Amniotic stem cell (primary cell): ENCODE measurements at places on chromosomes 7 and 10.

DNA sequence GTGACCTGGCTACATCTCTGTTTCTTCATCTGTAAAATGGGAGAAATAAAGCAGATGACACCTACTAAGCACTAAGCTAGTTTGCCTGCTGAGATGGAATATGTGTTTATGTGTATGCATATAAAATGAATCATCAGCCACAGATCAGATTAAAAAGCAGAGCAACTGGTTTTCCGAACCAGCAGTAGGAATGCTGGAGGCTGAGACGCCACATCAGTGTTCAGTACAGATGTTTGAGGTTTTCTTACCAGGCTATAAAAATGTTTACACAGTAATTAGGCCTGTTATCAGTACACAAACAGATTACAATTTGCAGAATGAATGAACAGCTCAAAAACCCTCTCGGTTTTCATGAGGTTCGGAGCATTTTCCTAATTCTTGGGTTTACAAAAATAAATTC, 85.8 kb downstream of the CALN1 start:
- DNase-seq = no peak

DNA sequence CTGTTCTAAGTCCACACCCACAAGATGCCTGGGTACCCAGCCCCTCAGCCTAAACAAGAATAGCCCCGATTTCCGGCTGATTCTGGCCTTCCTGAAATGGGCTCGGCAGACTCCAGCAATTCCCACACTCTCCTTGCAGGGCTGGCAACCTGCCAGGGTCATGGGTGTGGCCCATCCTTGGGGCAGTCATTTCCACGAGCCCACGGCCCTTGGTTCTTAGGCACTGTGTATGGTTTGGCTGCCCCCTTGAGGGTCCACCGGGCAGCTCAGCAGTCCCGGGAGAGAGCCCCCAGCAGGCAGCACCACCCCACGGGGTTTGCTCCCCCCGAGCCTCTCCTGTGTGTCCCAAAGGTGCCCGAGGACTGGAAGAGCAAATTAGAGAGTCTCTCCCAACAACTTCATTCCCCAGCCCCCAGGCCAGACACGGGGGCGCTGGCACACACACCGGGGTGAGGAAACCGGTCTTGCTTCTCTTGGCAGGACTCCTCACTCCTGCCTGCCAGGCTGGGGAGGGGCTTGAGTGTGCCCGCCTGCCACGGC, 142.2 kb downstream of the EMX2 start:
- no peak for DNase-seq

DNA sequence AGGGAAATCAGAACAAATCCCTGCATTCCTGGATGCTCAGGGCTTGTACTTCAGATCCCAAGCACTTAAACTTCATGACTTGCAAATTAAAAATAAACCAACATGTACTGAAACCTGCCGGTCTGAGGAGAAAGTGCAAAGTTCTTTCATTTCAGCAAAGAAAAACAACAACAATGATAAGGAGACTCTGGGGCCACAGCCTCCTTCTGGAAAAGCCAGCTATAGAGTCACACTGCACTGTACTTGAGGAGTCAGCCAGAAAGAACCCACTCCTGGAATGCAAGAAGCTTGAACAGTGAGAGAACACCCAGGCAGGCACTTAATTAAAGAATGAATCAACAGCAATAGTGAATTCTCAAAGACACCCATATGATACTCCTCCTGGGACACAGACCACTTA, 49.7 kb upstream of the TM9SF3 start:
- no peak for DNase-seq

- DNase-seq = no peak
Measured at GRCh38 chr7:138630059-138630610, 71.0 kb downstream of the SVOPL start.

DNA sequence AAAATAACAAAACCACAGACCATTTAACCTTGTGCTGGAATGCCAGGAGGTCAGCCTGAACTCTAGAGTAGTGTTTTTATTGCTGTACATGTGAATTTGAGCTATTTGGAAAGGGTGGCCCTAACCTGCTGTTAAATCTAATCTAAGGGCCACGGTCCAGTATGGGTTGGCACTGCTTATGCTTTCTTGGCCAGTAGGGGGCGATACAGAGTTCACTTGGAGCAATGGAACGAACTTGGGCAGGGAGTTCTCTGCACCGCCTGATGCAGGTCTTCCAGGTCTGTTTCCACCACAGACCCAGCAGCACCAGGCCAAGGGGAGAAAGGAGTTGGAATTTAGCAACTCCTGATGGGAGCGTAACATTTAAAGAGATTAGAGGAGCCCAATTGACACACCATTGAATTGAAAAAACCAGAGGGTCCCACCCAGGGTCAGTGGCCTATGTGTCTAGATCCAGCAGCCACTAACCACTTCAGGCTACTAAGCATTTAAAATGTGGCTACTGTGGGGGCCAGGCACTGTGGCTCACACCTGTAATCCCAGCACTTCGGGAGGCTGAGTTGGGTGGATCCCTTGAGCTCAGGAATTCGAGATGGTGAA, 75.7 kb upstream of the EFCAB10 start:
- DNase-seq = no peak

- no peak for DNase-seq
Measured at GRCh38 chr7:18461785-18462467, 33.6 kb upstream of the HDAC9 start.

DNA sequence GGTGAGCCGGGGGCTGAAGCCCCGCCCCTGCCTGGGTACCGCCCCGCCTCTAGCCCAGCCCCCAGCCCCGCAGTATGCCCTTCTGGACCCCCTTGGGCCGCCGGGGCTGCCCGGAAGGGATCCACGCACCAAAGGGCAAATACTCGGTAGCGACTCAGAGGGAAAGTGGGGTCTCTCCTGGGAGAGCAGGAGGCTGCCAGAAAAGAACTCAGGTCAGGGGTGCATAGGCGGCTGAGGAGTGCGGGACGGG, 796 bp downstream of the FBXL15 start:
- DNase-seq = no peak
